Dermis blood vessel endothelial cell (primary cell): ENCODE measurements at places on chromosomes 12 and 14. TPM values are rescaled to one million over a fixed set of nuclear protein-coding genes. Genes with fewer than 3 reads are reported as not detected.

DNA sequence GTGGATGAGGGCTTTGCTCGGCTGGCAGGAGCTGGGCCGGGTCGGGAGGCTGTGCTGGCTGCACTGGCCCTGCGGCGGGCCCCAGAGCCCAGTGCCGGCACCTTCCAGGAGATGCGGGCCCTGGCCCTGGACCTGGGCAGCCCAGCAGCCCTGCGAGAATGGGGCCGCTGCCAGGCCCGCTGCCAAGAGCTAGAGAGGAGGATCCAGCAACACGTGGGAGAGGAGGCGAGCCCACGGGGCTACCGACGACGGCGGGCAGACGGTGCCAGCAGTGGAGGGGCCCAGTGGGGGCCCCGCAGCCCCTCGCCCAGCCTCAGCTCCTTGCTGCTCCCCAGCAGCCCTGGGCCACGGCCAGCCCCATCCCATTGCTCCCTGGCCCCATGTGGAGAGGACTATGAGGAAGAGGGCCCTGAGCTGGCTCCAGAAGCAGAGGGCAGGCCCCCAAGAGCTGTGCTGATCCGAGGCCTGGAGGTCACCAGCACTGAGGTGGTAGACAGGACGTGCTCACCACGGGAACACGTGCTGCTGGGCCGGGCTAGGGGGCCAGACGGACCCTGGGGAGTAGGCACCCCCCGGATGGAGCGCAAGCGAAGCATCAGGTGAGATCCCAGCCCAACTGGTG lies 11.5 kb downstream of the ARHGEF40 start:
- no peak for DNase-seq

- DNase-seq: peak; percentile 54
Measured at GRCh38 chr14:30559638-30560091, 707 bp downstream of the G2E3 start.

- peak; percentile 76 for DNase-seq
Measured at GRCh38 chr12:68304626-68305025, 27.5 kb downstream of the MDM1 start.

- no peak for DNase-seq
Measured at GRCh38 chr14:54754116-54754622, 148.5 kb downstream of the GCH1 start.

GRCh38 chr12:71691504-71692129 lies 5.7 kb downstream of the TMEM19 start:
- no peak for DNase-seq

GRCh38 chr14:56715938-56716337 lies 94.3 kb downstream of the OTX2 start:
- DNase-seq: no peak

- no peak for DNase-seq
Measured at GRCh38 chr12:9607716-9608115, at the start of gene KLRB1. KLRB1 (minus strand) TSS chr12:9607916; CDS start chr12:9607839, 77 bp downstream.

GRCh38 chr14:81314443-81315175 lies 85.5 kb downstream of the STON2 start:
- no peak for DNase-seq

DNA sequence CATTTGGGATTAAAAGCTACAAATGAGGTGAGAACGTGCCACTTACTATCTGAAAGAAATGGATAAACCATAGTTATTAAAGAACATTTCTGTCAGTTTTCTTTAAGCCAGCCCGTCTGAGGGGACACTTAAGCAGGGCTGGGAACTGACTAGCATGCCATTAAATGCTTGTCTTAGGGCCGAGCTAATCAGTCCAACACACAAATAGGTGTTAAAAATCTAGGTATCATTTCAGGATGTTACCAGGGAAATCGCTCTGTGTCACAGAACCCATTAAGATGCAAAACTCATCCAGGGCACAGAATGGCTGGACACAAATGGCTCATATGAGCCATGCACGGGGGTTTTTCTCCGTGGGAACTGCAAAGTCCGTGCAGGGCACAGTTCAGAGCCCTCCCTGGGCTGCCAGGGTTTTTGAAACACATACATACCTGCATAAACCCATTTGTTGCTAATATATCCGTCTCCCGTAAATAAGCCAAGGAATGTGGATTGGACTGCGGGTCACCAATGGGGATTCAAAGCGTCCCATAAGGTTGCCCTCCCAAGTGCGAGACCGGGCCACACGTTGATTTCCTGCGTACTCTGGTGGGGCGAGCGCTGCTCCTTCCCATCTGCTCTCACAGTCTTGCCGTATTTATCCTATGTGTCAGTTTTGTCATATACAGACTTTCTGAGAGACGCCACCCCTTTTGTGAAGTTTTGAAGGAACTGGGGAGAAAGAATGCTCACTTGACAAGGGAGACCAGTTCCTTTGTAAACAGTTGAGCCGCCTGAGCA lies 5.4 kb upstream of the GSC start:
- no peak for DNase-seq

GRCh38 chr14:49461529-49462401 lies 124.4 kb downstream of the RPS29 start:
- peak; percentile 85 for DNase-seq

DNA sequence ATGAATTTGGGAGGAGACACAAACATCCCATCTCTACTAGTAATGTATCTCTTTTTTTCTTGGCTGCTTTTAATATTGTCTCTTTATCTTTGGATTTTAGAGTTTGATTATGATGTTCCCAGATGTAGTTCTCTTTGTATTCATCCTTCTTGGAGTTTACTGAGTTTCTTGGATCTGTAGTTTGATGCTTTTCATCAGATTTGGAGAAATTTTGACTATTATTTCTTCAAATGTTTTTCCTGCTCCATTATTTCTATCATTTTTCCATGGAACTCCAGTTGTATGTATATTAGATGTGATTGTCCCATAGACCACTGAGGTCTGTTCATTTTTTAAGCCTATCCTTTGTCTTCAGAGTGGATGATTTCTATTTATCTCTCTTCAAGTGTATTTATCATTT lies 90.7 kb upstream of the ARHGAP5 start:
- no peak for DNase-seq

The MYF6 gene
- not detected in 2 replicates for total RNA-seq

The LRCOL1 gene
- total RNA-seq: 3.2 and 6.6 TPM in 2 replicates
